ENCODE measurements at places on chromosomes 1 and 21.

DNA sequence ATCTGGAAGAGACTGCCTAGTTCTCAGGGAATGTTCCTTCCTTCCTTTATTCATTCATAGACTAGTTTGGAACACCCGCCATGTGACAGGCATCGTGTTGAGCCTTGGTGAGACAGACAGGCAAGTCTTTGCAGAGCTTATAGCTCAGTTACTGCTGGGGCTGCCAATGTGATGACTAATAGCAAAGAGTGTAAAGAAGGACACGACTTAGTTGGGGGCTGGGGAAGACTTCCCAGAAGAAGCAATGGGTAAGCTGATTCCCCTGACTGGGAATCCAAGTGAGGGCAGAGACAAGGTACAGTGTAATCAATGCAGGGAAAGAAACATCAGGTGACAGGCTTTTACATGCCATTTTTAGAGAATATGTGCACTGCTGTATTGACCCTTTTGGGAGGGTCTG, 51.2 kb downstream of the TENT5C start:
- DNase-seq = peak; percentile 11

GRCh38 chr1:85259912-85260274, 431 bp upstream of the C1orf52 start:
- no peak for DNase-seq

- DNase-seq = no peak
Measured at GRCh38 chr1:83511146-83511726, 487.7 kb downstream of the TTLL7 start.

- DNase-seq = no peak
Measured at GRCh38 chr1:208161656-208162375, 82.4 kb downstream of the PLXNA2 start.

DNA sequence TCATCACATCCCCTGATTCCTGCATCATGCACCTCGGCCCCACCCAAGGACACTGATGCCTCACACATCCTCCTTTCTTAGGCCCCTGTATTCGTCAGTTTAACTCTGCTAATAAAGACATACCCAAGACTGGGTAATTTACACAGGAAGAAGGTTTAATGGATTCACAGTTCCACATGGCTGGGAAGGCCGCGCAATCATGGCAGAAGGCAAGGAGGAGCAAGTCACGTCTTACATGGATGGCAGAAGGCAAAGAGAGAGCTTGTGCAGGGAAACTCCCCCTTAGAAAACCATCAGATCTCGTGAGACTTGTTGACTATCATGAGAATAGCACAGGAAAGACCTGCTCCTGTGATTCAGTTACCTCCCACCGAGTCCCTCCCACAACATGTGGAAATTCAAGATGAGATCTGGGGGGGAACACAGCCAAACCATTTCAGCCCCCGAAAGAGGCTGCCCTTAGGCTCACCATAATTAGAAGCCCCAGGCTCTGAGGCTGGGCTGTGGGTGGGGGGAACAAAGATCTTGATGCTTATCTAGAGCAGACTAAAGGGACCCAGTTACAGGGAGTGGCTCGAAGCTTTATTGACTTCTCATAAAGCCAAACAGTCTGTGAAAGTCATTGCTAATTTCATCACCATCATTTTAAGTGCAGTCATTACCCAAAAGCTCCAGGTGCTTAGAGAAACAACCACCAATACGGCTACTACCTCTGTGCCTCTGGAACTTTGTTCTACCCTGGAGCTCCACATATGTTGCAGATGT, 181.5 kb downstream of the MATN1 start:
- DNase-seq = no peak

DNA sequence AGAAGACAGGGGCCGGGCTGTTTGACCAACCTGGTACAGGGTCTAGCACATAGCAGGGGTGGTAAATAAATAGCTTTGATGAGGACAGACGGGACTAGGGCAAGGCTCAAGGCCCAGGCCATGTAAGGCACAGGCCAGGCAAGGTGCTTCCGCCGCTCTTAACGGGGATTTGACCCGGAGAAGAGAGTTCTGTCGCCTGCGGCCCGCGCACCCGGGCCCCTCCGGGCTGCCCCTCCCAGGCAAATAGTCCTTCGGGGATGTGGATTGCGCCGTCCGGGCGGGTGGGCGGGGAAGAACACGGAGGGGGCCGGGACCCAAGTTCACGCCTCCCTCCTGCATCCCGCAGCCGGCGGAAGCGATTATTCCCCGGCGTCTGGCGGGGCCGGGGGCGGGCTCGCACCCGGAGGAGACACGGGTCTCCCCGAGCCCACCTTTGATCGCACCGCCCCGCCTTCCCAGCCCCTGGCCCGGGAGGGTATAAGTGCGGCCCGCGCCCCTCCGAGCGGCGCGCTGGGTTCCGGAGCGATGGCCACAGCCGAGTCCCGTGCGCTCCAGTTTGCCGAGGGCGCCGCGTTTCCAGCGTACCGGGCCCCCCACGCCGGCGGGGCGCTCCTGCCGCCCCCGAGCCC, at the start of gene MIXL1:
Gene MIXL1 (plus strand): TSS at position 508 of the 629 bp plus-strand sequence. CDS start 18 bp downstream, at position 526.
- DNase-seq = no peak

DNA sequence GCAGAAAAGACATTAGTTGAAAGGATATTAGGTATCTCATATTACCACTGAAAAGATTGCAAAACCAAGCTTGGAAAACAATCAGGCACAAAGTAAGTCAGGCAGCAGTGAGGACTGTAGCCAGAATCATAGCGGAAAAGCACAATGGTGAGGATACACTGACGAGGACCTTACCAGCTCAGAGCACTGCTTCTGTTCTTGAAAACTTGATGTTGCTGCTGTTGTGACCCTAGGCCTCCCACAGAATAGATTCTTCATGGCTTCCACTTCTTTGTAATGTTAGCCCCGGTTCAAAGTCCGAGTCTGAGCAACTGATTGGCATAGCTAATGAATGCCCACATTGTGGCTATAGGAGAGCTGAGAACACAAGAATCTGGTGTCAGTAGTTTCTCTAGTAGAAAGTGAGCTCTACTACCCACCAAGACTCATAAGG, 45.2 kb upstream of the LRRC8C start:
- DNase-seq = no peak

DNA sequence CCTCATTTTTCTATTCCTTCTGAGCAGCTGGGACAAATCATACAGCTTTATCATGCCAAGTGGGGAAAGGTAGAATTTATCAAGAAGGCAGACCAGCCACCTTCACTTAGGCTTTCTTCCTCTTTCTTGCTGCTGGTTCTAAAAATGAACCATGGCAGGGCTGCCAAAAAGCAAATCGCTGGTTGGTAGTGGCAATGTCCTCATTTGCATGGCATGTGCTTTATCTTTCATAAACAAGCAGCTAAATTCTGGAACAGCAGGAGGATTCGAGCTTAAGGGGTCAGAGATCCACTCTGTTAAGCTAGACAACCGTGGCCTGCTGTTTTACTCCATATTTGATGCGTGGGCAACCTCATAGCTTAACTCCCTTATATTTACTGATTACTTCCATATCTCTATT, 91.3 kb downstream of the RPE65 start:
- DNase-seq = no peak

GRCh38 chr1:6783936-6784559, 1.2 kb upstream of the CAMTA1 start:
- DNase-seq = no peak

GRCh38 chr1:11384170-11384554, 94.8 kb upstream of the DISP3 start:
- peak; percentile 38 for DNase-seq

- no peak for DNase-seq
Measured at GRCh38 chr1:65409314-65409713, 11.2 kb upstream of the LEPR start.

DNA sequence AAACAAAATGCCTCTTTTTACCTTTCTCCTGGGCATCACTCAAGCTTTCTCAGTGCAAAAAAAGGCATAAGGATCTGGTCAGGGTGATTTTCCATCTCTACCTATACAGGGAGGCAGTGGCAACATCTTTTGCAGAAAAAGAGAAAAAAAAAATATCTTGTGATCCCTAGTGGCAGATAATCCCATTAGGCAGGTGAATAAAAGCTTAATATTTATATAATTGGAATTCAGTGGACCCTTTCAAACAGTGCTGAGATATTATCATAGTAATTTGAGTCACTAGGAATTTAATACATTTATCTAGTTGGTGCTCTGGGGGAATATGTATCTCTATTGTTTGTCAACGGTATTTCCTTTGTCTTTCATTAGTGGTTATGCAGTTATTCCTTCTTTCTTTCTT, 29.9 kb upstream of the CXADR start:
- no peak for DNase-seq

DNA sequence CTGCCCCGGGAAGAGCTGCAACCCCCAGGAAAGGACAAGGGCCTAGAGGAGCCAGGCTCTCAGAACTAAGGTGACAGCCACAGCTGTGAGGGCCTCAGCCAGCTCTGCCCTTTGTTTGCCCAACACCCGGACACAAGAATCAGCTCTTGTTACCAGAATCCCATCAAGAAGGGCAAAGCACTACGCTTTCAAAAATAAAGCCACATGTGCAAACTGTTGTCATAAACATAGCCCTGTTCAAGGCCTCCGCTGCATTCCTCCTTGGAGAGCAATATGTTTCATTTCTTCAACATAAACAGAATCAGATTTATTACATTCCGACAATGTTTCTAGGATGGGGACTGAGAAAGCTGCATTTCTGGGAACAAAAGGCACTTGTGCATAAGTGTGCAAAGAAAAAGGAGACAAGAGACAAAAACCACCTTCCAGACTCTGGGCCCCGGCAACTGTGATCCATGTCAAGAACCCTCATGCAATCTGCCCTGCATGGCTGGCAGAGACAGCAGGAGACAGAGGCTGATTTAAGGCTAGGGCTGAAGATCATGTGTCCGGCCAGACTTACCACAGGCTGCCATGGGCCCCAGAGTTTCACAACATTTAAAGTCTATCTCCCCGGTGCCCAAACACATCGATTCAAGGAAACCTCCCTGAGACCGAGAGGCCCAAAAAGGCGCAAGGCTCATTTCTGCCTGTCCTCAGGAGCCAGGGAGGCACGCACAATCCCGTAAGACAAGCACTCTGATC, 71.0 kb downstream of the SSBP3 start:
- DNase-seq = peak; percentile 52

- DNase-seq = no peak
Measured at GRCh38 chr1:77234096-77234495, 14.9 kb upstream of the PIGK start.

DNA sequence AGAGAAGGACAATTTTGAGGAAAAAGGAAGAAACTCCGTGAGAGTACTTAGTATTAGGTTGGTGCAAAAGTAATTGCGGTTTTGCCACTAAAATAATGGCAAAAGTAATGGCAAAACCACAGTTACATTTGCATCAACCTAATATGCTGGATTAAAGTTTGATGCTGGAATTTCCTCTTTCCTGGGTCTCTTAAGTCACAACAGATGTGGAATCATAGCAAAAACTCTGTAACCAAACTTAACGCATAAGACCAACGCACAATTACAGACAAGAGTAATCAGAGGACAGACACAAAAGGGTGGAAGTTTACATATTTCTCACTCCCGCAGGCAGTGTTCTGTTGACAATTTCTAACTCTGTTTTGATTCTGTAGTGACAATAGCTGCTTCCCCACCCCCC, 182.4 kb downstream of the BACH1 start:
- DNase-seq = peak; percentile 5

GRCh38 chr1:190144650-190145049, 333.0 kb downstream of the BRINP3 start:
- no peak for DNase-seq

- DNase-seq = no peak
Measured at GRCh38 chr1:9618909-9619679, 30.4 kb downstream of the TMEM201 start.

GRCh38 chr21:34201001-34201400, 127.6 kb downstream of the MRPS6 start:
- no peak for DNase-seq

GRCh38 chr21:34029743-34030528, 43.4 kb upstream of the MRPS6 start:
- DNase-seq = peak; percentile 73

DNA sequence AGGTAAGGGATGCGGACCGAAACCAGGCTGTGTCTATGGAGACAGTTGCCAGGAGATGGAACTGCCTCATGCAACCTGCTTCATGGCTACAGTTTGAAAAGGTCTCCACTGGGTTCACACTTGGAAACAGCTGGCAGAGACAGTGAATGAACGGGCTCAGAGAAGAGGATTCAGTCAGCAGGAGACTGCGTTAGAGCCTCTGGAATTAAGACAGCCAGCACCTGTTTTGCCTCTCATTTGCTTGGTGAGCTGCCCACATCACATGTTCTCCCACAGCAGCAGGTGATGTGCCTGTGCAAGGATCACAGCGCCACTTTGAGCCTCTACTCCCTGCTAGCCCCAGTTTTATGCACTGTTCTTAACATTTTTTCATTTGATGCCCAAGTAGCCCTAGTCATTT, 321.0 kb downstream of the PLPP3 start:
- no peak for DNase-seq

DNA sequence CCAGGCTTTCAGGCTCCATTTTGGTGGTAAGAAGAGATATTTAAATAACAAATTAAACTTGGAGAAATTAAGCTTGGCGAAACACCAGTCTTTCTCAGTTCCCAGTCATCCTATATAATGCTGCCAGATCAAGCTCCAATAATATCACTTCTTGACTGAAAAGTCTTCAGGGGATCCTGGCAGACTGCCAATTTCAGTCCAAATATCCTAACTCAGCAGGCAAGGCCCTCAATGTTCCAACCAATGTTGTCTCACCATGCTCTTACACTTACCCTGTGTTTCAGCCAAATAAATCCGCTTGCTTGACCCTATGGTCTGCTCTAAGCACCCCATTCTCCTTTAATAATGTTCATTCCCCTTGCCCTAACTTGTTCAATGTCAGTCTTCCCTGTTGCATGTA, 39.9 kb upstream of the BCL10 start:
- DNase-seq = no peak

GRCh38 chr21:37546949-37547614, 180.5 kb downstream of the DYRK1A start:
- DNase-seq = no peak

- DNase-seq = no peak
Measured at GRCh38 chr1:116424438-116424837, 51.4 kb downstream of the ATP1A1 start.

DNA sequence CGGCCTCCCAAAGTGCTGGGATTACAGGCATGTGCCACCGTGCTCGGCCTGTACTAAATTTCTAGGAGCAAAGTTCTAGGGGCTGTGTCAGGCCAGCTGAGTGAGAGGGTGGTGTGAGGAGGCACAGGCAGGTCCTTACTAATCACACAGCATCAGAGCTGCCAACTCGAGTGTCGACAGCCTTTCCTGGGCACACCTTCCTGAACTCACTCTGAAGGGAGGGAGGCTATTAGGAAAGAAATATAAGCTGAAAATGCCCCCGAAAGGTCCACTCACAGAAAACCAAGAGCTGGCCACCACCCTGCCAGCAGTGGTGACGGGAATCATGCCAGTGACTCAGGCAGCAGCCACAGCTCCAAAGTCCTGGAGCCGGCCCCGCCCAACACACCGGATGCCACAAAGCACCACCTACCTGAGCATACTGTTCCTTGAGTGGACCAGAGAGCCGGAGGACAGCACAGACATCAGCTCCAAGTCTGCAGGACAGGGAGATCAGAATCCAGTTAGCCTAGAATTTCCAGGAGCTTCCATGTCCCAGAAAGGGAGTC, 4.5 kb downstream of the PMVK start:
- DNase-seq = no peak

- DNase-seq = peak; percentile 38
Measured at GRCh38 chr1:62045574-62045973, 149.1 kb upstream of the L1TD1 start.
